NCI-H1694 (cell line): ENCODE measurements at places on chromosomes 7 and 10.

GRCh38 chr7:116955801-116956476 lies 2.6 kb downstream of the ST7 start:
- no peak for DNase-seq

GRCh38 chr10:31345886-31346285 lies 26.9 kb downstream of the ZEB1 start:
- no peak for DNase-seq

- no peak for DNase-seq
These were observed 89.7 kb upstream of the STEAP4 start for GRCh38 chr7:88396295-88396947.

DNA sequence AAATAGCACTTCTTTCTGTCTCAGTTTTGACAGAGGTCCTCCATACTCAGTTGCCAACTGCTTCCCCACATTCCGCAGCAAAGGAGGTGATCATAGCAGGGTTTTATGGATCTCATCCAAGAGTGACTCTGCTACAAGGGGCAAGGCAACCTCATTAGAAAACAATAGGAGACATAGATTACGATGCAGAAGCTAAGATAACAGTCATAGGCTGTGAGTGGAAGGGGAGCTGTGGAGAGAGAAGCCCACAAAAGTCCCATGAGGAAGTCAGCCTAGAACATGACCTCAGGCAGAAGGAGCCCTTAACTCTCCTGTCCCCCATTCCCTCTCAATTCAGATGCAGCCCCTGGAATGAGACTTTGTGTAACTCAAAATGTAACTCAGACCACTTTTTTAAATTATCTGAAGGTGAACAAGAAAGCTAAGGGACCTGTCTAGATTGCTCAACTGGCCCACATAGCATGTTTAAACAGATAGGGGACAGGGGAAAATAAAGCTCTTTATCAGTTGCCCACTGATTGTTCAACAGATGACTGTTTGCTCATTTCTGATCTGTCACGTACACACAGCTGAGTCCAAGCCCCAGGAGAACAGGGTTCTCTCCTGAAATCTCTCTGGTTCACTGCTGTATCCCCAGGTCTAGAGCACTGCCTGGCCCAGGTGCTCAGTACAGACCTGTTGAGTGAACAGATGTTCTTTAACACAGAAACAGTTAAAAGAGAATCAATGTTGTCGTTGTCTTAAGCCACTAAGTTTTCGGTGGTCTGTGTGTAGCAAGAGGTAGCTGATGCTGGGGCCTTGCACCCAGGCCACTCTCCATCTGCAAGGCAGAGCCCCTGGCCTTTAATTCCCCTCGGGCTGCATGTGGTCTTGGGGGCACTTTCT lies 1.5 kb upstream of the NCOA4 start:
- no peak for DNase-seq

DNA sequence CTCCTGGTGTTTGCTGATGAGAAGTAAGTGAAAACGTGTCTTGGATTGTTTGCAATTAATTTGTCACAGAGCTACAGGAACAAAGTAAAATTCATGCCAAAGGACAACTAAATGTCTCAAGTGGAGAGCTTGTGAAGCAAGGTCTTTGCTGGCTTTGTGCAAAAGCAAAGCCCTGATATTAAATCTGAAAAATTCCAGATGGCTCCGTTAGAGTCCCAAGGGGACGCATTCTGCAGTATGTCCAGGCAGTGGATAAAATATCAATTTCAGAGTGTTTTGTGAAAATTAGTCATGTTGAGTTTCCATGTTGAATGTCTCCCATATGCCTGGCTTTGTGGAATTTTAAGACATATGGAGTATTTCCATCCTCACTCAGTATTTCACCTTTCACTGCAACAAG lies 102.5 kb upstream of the PTN start:
- no peak for DNase-seq

GRCh38 chr10:19046679-19047078 lies 1.9 kb upstream of the MALRD1 start:
- no peak for DNase-seq

DNA sequence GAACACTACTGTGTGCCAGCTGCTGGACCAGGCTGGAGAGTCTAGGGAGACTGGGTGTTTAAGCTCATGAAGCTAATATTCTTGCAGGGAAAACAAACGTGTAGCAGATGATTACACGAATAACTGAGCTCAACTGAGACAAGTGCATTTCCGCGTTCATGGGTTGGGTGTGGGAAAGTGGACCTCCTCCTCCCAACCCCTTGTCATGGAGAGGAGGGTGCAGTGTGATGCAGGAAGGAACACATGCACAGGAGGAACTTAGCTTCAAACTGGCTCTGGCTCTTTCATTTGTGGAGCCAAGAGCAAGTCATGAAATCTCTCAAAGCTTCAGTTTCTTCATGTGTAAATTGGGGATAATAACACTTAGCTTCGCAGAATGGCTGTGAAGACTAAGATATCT lies 204.3 kb downstream of the ARHGAP12 start:
- DNase-seq: no peak

GRCh38 chr7:106370542-106370941 lies 85.8 kb upstream of the NAMPT start:
- no peak for DNase-seq

GRCh38 chr7:43700059-43700501 lies 29.2 kb downstream of the COA1 start:
- DNase-seq: peak; percentile 75

GRCh38 chr7:45457591-45457990 lies 116.6 kb upstream of the ADCY1 start:
- no peak for DNase-seq
